Posterior cingulate gyrus (tissue), 11 donors: ENCODE measurements at places on chromosomes 11 and 22.

DNA sequence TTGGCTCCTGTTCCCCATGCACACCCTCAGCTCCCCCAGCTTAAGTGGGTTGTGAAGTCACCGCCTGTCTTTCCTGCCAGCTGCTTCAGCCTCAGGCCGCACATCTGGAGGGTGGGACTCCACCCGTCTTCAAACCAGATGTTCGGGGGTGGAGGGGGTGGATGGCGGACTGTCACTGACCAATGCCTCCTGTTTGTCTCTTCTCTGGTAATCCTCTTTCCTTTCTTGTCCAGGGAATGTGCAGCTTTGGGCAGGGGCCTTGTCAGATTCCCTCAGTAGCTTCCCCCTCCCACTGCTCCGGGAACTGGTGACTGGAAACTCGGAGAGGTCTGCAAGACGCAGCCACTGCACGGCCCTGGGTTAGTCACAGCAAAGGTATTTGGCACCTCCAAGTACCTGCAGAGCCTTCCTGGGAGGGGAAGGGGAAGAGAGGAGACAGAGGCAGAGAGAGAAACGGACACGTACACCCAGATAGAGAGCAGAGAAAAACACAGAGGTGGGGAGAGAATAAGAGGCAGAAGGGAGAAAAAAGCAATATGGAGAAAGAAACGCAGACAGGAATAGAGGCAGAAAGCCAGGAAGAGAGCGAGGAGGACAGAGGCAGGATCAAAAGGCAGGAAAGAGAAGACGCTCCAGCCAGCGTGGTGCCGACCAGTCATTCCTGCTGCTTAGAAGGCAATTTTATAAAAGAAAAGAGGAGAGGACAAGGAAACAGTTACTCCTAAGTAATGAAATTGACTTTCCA, 56.1 kb upstream of the TIMP3 start:
- DNase-seq, result no peak

DNA sequence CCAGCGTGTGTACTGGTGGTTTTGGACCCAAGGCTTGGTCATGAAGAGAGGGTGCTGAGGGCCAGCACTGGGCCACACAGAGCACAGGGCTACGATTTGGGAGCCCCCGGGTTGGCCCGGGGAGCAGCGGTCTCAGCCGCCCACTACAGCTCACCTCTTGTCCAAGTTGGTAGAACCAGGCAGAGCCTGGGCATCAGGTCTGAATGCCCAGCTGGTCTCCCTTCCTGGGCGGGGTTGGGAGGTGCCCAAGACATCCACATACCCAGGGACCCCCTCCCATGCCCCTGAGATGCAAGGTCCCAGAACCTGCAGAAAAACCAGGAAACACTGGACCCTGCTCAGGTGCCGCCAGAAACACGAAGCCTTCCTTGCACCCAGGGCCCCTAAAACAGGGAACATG, 18.0 kb downstream of the CELSR1 start:
- DNase-seq, result peak; percentile 37

DNA sequence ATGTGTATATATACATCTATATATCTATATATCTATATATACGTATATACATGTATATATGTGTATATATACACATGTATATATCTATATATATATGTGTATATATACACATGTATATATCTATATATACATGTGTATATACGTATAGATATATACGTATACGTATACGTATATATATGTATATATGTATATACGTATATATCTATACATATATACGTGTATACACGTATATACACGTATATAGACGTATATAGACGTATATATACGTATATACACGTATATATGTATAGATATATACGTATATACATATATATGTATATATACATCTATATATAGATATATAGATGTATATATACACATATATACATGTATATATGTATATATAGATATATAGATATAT, 25.1 kb upstream of the CAPRIN1 start:
- DNase-seq, result no peak

- no peak for DNase-seq
Measured at GRCh38 chr11:70065318-70066135, 12.6 kb upstream of the ANO1 start.

DNA sequence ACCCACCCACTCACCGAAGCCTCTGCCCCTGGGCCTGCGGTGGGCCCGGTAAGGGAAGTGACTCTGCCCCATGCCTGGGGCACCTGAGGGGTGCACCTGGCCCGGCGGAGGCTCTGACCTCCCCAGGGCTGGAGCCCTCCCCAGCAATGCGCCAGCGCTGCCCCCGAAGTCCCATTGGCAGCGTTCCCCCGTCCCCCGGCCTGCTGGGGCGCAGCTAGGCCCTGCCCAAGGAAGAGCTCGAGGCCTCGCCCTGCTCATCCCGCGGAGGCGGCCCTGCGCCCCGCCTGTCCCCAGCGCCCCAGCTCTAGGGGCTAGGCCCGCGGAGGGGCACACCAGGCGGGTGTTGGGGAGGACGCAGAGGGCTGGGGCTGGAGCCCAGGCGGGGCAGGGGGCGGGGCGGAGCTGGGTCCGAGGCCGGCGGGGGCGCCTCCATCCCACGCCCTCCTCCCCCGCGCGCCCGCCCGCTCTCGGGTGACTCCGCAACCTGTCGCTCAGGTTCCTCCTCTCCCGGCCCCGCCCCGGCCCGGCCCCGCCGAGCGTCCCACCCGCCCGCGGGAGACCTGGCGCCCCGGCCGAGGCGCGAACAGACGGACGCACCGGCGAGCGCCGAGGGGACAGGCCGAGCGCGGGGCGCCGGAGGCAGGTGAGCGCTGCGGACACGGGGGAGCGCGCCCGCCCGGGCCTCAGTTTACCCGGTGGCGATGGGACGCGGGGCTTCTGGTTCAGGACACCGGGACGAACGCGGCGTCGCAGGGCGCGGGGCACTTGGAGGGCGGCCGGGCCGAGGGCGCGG, at the start of gene EPS8L2:
Gene EPS8L2 (plus strand): TSS at position 586 of the 793 bp plus-strand sequence. CDS start 3,177 bp downstream, outside the sequence.
- no peak for DNase-seq

DNA sequence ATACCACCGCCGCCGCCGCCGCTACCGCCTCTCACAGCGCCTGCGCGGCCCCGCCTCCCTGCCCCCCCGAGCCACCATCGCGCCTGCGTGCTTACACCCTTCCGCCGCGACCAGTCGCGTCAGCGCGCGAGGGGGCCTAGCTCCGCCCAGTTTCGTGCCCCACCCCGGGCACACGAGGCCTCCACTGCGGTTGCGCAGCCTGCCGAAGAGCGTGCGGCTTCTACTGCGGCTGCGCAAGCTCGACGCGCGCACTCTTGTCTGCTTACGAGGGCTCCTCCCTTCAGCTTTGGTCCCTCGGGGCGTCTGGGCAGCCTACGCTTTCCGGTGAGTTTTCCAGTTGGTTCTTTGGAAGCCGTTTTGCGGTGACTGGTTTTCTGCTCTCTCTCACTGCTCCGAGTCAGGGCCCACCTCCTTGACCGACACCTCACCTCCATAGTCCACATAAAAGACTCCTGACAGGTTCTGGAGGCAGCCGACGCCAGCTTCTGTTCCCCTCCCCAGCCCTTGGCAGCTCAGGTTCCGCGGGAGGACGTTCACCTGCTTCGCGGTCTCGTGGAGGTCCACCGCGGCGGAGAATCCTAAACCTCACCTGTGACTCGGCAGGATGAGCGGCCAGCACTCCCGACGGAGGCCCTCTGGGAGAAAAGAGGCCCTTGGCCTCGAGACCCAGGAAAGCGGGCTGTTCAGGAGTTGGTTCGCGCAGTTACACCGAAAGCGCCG, at the start of gene PITPNB:
Gene PITPNB (minus strand): TSS at position 35 of the 720 bp plus-strand sequence. CDS start 65 bp downstream, outside the sequence.
- peak; percentile 94 for DNase-seq

GRCh38 chr11:7523416-7524210, 9.8 kb downstream of the PPFIBP2 start:
- DNase-seq, result no peak

DNA sequence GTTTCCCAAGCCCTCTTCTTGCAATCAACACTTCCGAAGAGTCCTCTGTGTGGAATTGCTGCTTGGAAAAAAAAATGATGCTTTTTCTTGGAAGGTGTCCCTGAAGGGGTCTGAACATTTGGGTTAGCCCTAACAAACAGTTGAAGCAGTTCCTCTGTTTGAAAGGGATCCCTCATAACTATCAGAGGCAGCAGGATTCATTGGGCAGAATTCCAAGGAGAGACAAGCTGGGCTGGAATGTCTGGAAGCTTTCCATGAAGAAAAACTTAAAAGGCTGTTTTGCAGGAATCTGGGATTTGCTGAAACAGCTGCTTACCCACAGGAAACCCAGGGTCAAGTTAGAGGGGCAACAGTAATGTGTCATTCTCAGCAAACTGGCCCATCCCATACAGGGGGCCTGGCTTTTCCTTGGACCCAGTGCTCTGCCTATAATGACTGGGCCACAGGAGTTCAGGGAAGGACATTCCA, 3.1 kb downstream of the CSNK2A3 start:
- no peak for DNase-seq

DNA sequence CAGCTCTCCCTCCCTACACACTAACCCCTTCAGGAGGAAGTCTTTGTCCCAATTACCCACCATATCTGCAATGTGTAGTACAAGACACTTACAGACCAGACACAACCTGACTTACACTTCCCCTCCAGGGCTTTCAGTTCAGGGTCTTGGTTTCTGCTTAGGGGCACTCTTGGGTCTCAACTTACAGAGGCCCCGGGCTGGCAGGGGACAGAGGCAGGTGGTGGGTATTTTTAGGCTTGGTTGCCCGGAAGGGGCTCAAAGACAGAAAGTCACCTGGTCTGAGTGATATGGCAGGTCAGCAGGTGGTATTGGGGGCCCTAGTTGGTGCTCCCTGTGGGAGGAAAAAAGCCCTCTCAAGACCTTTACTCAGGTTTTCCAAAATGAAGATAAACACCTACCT, 3.4 kb upstream of the TMEM184B start:
- DNase-seq, result no peak

DNA sequence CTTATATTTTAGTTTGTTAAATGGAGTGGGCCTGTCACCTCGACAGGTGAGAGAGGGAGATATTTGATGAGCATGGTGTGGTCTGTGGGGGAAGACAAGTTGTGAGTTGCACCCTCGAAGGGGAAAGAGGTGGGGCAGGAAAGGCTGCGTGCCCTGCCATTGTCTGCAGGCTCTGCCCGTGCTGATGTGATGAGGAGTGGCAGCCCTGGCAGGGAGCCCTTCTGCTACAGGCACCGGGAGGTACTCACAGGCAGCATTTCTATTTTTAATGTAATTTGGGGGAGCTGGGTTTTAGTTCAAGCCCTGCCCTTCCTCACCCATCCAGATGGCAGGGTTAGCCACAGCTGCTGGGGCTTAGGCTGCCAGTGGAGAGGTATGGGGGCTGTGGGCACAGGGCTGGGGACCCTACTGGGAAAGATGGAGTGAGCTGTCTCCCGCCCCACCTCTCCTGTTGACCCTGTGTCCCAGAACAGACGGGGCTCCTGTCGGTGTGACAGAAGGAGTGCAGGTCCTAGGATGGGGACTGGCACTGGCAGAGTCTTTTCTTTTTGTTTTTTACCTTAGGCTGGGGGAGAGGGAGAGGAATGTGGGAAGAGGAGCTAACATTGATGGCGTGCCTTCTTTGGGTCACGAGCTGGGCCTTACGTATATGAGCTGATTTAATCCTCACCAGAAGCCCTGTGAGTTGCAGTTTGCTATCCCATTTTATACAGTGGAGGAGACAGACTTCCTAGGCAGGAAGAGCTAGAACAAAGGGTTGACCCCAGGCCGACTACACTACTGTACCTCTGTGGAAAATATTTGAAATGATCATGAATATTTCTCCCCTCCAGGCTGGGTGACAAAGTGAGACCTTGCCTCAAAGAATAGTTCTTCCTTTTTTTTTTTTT, 51.6 kb downstream of the CEP164 start:
- DNase-seq, result no peak
